Fibroblast of upper back skin (primary cell): ENCODE measurements at places on chromosomes 11 and 22.

DNA sequence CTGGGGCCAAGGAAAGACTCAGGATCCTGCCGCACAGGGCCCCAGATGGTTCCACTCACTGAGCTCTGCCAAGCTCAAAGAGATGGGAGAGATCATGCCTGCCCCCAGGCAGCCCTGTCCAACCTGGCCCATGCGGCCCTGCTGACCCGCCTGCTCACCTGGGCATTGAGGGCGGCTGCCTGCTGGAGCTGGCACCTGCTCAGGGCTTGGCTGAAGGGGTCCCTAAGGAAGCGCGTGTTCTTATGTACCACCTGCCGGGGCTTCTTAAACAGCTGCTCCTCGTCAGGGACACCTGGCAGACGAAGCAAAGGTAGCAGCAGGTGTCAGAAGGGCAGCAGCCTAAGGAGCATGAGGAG, 5.5 kb downstream of the ESS2 start:
- DNase-seq, result no peak

DNA sequence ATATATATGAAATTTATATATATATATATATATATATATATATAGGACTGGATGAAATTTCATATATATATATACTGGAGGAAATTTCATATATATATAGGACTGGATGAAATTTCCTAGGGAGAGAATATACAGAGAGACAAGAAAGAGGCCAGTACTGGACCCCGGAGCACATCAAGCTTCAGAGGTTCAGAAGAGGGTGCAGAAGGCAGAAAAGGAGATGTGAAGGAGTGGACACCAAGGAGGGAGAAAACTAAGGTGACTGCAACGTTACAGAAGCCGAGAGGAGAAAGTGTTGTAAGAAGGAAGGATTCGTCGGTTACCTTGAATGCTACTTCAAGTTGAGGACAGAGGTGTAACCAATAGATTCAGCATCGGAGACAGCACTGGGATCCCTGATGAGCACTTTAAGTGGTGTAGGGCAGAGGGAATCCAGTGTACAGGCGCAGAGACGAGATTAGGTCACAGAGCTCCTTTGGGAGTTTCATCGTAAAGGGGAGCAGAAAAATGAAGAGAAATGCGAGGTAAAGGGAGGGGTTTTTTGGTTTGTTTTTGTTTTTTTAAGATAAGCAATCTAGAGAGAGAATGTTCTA, 8.5 kb upstream of the TPH1 start:
- no peak for DNase-seq

DNA sequence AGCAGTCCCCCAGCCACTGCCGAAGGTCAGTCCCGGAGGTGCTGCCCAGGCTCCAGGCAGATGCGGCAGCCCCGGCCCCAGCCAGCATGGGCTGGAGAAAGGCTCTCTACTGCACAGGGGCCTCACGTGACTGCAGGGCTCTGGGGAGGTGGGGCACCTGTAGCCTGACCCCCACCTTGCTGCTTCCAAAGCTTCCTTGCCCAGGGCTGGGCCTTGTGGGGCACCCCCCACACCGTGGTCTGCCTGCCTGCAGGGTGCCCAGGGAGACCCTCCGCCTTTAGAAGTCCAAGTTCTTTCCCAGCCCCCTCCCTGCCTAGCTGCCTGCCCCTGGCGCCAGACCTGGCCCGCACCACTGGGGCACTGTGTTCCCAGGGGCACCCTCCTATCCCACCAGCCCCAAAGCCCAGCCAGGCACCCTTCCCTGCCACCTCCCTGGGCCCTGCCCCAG, 28.4 kb upstream of the TXNRD2 start:
- no peak for DNase-seq

DNA sequence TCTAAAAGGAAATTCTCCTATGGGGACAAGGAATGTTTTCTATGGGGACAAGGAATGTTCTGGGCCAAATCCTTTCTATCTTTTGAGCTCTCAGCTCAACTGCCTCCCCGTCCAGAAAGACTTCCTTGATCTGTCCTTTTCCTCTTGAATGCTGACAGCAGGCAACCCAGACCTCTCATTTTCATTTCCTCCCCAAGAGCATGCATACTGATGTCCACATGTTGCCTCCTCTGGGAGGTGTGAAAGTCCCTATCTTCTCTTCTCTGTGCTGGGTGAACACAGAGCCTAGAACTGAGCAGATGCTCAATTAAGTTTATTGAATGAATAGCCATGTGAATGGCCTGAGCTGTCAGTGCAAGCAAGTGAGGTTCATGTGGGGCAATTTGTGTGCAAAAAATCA, 331.9 kb upstream of the NARS2 start:
- no peak for DNase-seq

GRCh38 chr11:36086366-36086765, 142.5 kb downstream of the LDLRAD3 start:
- DNase-seq, result no peak

DNA sequence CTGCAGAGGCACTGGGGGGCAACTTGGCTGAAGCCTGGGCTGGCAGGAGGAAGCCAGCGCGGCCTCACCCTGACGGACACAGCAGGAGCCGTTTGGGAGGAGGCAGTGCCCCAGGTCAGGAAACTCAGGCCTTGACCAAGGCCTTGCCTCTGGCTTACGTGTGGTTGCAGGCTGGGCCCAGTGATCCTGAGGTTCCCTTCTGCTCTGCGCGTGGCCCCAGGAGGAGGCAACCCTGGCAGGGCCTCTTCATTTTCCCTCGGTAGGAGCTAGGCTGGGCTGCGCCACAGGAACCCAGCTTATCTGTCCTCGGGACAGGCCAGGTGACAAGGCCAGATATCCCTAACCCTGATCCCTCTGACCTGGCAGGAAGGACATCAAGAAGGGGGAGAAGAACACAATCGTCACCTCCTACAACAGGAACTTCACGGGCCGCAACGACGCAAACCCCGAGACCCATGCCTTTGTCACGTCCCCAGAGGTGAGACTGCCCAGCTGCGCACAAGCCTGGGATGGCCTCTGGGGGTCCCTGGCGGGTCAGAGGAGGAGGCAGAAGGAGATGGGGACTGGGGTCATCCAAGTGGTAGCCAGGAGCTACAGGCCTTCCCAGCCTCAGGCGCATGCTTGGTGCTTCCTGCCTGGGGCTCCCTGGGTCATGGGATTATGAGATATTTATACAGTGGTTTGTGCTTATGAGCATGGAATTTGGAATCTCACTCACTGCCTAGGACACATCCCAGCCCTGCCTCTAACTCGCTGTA, 20.6 kb downstream of the POLR3H start:
- DNase-seq, result peak; percentile 12

DNA sequence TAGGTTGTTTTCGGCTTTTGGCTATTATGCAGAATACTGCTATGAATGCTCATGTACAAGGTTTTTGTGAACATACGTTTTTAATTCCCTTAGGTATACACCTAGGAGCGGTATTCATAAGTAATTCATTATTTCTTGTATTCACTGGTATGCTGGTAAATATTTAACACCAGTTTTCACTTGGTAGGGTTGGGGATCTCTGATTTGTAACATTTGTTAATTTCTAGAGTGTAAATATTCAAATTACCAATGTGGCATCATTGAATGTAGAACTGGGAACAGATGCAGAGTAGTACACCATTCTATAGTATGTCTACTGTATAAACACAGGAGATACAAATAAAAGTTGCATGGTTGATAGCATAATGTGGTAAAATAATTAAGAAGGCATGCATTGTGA, 16.3 kb downstream of the GVQW3 start:
- no peak for DNase-seq

DNA sequence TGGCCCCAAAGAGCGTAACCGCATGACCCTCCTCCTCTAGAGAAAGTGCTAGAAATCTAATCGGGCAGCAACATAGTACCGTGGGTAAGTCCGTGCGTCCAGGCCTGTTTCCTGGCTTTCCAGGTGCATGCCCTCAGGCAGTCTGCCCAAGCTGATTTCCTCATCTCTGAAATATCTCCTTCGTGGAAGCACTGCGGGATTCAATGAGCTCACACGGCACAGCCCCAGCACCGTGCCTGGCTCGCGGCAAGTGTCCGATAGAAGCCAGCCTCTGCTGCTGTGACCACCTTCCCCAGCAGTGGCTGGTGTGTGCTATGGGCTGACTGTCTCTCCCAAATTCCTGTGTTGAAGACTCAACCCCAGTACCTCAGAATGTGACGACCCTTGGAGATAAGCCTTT, 20.7 kb downstream of the RPUSD4 start:
- no peak for DNase-seq

GRCh38 chr11:119608781-119609180, 120.2 kb downstream of the NECTIN1 start:
- no peak for DNase-seq

- DNase-seq, result peak; percentile 70
Measured at GRCh38 chr11:125364121-125364826, 131.8 kb downstream of the FEZ1 start.

- peak; percentile 80 for DNase-seq
Measured at GRCh38 chr11:23280088-23280487, 419.8 kb upstream of the CCDC179 start.

DNA sequence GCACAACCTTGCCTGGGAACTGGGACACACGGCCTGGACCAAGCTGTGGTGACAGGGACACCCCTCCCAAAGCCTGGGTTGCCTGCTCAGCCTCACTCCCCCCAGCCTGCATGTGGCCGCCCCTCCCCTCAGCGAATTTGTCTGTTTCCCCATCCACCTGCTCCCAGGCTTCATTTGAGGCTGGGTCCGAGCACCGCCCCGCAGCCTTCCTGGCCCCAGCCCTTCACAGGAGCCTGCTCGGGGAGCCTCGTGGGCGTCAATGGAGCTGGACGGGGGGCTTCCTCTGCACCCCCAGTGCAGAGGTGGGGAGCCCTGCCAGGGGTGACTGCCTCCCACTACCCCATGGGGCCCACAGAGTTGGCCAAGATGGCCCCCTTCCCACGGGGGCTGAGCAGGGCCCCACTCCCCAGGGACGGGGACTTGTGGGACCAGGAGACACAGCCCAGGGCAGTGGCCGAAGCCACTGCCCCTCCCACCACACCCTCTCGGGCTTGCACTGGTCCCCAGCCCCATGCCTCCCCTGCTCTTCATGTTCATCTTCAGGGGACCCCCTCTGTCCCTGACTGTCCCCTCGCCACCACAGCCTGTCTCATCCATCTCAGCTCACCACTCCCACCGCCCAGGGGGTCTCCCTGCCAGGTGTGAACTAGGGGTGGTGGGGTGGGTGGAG, 91.7 kb downstream of the WNT7B start:
- DNase-seq, result no peak

DNA sequence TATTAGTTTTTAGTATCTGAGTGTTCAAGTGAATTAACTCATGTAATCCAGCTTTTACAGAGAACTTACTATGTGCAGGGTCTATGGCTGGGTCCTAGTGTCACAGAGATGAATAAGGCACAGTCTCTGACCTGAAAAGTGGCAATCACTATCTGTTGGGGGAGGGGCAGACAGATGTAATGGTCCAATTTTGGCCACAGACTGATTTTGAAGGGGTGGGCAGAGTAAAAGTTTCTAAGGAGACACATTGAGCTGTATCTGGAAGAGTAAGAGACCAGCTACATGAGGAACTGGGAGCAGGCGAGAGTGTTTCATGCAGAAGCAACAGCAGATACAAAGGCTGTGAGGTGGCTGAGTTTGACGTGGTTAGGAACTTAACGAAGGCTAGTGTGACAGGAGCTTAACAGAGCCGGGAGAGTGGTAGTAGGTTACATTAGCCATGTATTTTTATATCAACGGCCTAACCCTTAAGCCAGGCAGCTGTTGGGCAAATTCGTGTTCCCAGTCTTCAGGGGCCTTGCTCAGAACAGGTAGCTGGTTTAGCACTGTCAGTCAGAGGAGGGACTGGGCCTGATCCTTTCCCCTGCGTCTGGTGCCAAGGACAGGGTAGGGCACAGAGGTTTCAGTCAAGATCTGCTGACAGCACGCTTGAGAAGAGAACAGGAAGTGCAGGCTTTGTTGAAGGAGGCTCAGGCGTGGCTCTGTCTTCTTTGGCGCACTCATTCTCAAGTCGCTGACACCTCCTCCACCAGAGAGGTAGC, 1.4 kb upstream of the STIM1 start:
- no peak for DNase-seq

DNA sequence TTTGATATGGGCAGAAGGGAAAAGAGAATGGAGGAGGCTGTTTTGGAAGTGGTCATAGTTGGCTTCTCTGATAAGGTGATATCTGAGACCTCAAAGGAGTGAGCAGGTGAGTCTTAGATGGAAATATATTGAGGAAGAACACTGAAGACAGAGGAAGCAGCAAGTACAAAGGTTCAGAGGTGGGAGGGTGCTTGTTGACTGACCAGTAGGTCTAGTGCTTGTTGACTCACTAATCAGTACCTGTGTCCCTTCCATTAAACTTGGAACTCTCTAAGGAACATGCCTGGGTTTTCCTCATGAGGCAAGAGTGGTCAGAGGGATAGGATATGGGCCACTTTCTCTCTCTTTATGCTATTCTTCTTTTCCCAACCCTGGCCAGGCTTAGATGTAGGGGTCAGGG, 25.6 kb upstream of the GLYATL1 start:
- no peak for DNase-seq

GRCh38 chr11:69499186-69499917, 17.9 kb downstream of the LINC01488 start:
- no peak for DNase-seq

GRCh38 chr11:11584530-11584810, 37.3 kb downstream of the GALNT18 start:
- peak; percentile 84 for DNase-seq

DNA sequence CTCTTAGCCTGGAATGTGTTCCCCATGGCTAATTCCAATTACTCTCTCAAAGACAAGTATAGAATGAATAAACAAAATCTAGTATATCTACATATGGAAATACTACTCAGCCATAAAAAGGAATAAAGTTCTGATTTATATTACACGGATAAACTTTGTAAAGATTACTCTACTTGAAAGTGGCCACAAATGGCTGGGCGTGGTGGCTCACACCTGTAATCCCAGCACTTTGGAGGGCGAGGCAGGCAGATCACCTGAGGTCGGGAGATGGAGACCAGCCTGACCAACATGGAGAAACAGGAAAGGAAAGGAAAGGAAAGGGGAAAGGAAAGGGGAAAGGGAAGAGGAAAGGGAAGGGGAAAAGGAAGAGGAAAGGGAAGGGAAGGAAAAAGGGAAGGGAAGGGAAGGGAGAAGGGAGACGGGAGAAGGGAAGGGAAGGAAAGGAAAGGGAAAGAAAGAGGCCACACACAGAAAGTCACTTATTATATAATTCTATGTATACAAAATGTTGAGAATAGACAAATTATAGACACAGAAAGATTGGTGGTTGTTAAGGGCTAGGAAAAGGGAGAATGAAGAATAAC, 90.7 kb upstream of the CLNS1A start:
- no peak for DNase-seq

DNA sequence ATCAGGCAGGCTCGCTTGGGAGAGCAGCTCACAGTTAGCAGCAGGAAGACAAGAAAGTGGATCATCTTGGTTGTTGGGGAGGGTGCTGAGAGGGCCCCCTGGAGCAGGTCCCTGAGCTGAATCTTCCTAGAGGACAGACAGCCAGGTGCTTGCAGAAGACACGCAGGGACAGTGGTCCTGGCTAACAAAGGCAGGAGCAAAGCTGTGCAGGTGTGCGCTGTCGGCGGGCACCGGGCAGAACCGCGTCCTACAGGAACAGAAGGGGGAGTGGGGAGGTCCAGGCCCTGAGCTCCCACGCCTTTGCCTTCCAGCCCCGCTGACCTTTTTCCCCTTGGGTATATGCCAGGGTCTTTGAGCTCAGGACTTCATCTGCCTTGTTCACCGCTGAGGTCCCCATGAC, 30.1 kb upstream of the PARVB start:
- DNase-seq, result no peak
